ENCODE measurements at places on chromosomes 2 and 18.

DNA sequence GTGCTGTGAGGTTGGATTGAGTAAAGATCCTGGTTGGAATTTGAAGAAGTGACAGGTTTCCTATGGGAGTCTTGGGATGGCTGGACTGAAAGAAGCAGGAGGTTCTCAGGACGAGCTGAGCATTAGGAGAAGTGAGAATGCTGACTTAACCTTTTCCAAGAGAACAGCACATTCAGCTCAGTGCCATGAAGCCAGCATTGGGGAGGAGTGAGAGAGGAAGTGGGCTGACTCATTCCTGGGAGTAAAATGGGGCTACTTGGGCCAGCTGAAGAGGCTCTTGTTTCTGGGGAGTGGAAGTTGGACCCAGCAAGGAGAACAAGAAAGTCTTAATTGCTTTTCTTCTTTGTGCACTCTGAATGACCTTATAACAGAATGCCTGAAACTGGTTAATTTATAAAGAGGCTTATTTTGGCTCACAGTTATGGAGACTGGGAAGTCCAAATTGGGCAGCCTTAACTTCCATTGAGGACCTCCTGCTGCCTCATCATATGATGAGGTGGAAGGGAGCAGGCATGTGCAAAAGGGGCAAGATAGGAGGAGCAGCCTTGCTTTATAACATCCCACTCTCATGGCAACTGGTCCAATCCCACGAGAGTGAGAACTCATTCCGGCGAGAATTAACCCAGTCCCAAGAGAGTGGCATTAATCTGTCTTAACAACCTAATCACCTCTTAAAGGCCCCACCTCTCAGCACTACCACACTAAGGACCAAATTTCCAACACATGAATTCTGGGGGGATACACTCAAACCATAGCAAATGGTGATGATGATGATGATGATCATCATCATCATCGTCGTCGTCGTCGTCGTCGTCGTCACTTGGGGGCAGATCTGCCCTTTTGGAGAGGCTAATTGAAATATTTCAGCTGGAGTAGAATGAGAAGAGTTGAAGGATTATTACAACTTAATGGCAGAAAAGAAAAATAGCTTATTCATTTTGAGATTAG lies 26.1 kb downstream of the DGUOK start:
- DNase-seq: no peak

GRCh38 chr18:78822949-78823285 lies 156.7 kb upstream of the SALL3 start:
- no peak for DNase-seq

GRCh38 chr2:215003001-215003400 lies 135.4 kb downstream of the ABCA12 start:
- peak; percentile 5 for DNase-seq

DNA sequence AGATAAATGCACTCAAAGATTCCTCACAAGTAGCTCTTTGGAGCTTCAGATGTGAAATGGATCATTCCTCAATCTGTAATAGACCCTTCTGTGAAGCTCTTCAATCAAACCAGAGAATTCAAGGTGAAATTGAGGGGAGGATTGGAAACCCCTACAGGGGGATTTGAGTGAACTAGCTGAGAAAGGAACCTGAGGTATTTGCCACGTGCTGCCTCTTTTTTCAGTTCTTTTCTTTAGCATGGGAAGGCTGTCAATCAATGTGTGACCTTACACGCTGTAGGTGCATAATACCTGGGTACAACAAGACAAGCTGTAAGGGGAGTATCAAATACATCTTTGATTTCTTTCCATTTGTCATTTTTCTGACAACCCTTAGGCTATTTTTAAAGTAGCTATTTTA lies 46.5 kb upstream of the ZEB2 start:
- no peak for DNase-seq

GRCh38 chr18:22159014-22159413 lies 10.4 kb upstream of the GATA6 start:
- DNase-seq: no peak

- DNase-seq: no peak
Observed at GRCh38 chr2:26442301-26442700, 35.6 kb downstream of the OTOF start.

- DNase-seq: no peak
Observed at GRCh38 chr2:95056461-95057459, 31.3 kb downstream of the MAL start.

GRCh38 chr2:236934656-236935055 lies 151.0 kb upstream of the COPS8 start:
- DNase-seq: no peak

- no peak for DNase-seq
Observed at GRCh38 chr18:76941284-76941683, 118.9 kb downstream of the ZNF236 start.

DNA sequence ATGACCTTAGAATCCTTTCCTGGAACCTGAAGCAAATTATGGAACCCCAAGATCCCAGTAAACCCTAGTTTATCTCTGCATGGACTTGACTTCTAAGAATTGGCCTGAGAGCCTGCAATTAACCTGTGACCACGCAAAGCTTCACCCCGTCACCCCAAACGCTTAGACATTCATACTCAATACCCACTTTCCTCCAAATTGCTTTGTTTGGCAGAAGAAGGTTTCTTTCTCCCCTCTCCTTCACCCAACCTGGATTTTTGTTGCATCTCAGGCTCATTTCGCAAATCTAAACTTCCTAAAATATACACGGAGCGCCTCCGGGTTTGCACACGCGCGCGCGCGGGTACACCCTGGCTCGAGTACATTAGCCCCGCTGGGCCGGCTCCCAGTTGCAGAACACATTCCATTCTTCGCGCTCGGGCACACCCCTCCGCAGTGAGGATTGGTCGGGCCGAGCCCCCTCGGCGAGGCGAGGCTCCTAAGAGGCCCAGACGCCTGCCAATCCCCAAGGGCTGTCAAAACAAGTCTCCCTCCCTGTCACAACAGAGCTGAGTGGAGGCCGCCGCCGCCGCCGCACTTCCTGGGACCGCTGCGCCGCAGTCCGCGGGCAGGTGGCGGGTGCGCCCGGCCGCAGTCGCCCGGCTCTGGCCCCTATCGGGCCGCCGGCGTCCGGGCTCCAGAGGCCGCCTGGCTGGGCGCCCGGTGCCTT lies at the start of gene PLCL1:
Gene PLCL1 (plus strand): TSS at position 545 of the 709 bp plus-strand sequence.
- peak; percentile 90 for DNase-seq

DNA sequence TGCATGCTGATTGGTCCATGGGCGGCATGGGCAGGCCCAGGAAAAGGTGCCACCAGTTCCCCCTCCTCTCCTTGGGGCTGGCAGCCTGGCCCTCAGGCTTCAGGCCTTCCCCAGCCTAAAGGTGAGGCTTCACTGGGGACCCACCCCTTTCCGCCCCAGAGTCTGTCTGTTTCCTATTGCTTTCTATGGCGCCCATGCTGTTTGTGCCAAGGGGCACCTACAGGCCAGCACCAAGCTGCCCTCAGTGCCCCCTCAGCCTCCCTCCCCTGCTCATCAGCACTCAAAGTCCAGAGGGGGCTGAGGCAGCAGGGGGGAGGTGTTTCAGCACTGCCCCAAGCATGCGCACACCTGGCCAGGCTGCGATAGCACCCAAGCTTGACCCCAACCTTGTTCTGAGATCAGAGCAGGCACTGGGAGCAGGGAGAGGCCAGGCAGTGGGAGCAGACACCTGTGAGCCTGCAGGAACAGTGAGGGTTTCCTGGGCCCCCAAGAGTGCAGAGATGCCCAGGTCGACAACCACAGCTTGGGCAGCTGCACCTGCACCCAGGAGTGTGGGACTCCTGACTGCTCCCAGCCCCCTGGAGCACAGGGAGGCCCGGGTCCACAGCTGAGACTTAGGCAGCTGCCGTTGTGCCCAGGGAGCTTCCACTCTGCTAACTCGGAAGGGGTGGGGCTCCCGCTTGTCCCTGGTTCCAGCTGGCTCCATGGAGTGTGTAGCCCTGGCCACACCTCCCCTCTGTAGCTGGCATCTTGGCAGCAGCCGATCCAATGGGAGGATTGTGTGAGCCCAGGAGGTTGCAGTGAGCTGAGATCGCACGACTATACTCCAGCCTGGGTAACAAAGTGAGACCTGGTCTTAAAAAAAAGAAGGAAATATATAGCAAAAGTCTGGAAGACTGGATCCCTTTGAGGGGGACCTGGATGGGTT lies 69.1 kb downstream of the NCAPH start:
- peak; percentile 21 for DNase-seq

GRCh38 chr2:37912056-37912455 lies 13.0 kb upstream of the RMDN2 start:
- DNase-seq: no peak

GRCh38 chr2:25981596-25982272 lies 563 bp downstream of the KIF3C start:
- no peak for DNase-seq

DNA sequence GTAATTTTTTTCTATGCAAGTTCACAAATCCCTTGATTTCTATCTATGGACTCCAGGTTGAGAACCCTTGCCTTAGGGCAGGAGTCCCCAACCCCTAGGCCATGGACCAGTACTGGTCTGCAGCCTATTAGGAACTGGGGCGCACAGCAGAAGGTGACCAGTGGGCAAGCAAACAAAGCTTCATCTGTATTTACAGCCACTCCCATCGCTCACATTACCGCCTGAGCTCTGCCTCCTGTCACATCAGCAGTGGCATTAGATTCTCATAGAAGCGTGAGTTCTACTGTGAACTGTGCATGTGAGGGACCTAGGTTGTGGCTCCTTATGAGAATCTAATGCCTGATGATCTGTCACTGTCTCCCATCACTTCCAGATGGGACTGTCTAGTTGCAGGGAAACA lies 70.2 kb upstream of the SMAD2 start:
- DNase-seq: no peak

DNA sequence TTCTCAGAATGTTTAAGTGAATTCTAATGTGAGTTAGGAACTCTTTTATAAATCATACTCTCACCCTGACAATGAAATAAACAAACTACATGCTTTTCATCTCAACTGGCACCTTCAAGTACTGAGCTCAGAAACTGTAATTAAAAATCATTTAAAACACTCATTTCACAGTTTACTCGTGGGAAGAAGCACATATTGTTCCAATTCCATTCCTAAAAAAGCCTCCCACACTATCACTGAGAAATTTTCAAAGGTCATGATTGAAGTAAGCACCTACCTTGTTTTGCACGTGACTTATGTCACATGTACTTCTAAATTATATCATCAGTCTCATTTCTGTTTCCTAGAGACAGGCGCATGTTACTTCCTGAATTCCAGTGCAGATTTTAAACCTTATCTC lies 678.1 kb upstream of the SLC8A1 start:
- DNase-seq: no peak

DNA sequence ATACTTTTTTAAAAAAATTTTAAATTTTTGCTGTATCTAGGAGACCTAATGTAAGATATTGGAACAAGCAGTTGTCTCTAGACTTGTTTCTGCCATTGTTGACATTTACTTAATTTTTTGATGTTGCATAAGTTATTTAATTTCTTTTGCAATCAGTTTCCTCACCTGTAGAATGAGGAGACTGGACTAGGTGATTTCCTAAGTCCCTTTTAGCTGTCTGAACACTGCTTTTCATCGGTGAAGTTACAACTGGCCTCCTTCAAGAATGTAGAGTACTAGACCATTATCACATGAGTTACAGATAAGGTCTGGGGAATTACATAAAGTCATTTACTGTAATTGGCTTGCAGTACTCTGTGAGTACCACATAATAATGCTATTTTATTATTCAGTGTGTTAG lies 147.6 kb downstream of the LTBP1 start:
- DNase-seq: no peak

- DNase-seq: no peak
Observed at GRCh38 chr2:96699621-96700020, 40.2 kb downstream of the LMAN2L start.

- no peak for DNase-seq
Observed at GRCh38 chr2:44930274-44931197, 11.0 kb upstream of the SIX3 start.

Measured in retina (tissue), 1 donor.